Fibroblast of villous mesenchyme (primary cell): ENCODE measurements at places on chromosomes 12 and 14.

GRCh38 chr12:12791756-12792369, 6.4 kb downstream of the APOLD1 start:
- DNase-seq, result peak; percentile 45

GRCh38 chr12:111451649-111452129, 46.0 kb downstream of the SH2B3 start:
- DNase-seq, result peak; percentile 68

GRCh38 chr12:89648211-89648930, 60.3 kb downstream of the ATP2B1 start:
- peak; percentile 92 for DNase-seq

GRCh38 chr12:105245291-105245690, 9.3 kb upstream of the APPL2 start:
- DNase-seq, result no peak

- no peak for DNase-seq
These were observed 47.5 kb downstream of the SINHCAF start for GRCh38 chr12:31278424-31278823.

GRCh38 chr14:102185360-102185759, 45.7 kb downstream of the WDR20 start:
- no peak for DNase-seq
